Caco-2 (cell line): ENCODE measurements at places on chromosomes 12 and 14. TPM values are rescaled to one million over a fixed set of nuclear protein-coding genes. Genes with fewer than 3 reads are reported as not detected.

Gene EXOC3L4
- total RNA-seq: 6.3 and 6.7 TPM in 2 replicates

- no peak for DNase-seq
These were observed 84.6 kb downstream of the RIN3 start for GRCh38 chr14:92597906-92598905.

GRCh38 chr12:51601241-51601640 is 10.2 kb downstream of the SCN8A start:
- DNase-seq: no peak

GRCh38 chr12:8045952-8046944 is 13.7 kb downstream of the FOXJ2 start:
- peak; percentile 88 for DNase-seq

GRCh38 chr14:75370416-75371205 is 57.2 kb upstream of the JDP2 start:
- no peak for DNase-seq

DNA sequence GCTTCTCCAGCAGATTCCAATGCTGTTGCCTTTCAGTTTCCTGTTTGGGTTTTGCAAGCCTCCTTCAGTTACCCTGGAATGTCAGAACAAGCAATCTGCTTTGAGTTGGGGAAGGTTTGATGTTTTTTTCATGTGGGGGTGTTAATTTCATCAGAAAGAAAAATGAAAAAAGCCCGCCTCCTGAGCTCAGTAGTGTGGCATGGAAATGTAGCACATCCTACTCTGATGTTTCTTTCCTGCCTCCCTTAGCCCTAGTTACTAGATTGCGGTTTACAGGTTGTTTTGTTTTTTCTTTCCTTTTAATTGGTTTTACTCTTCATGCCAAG is 22.6 kb downstream of the IFNG-AS1 start:
- no peak for DNase-seq

DNA sequence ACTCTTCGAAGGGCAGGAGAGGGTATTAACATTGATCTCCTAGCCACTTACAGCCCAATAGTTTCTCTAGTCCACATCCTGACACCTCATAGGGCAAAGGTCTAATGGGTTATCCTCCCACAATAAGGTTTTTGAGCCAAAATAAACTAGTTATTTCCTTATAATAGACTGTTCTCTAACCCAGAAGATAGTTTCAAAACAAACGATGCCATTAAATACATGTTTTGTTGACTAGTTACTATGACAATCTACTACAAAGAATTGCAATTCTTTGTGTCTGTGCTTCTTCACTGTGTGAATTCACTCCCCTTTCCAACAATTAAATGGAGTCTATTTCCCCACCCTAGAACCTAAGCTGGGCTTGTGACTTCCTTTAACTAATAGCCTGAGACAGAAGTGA is 6.4 kb upstream of the ACTR10 start:
- no peak for DNase-seq

- no peak for DNase-seq
These were observed 197.2 kb upstream of the PLEKHG7 start for GRCh38 chr12:92505254-92506231.

- peak; percentile 75 for DNase-seq
These were observed 743 bp downstream of the PUS1 start for GRCh38 chr12:131929581-131930456.

DNA sequence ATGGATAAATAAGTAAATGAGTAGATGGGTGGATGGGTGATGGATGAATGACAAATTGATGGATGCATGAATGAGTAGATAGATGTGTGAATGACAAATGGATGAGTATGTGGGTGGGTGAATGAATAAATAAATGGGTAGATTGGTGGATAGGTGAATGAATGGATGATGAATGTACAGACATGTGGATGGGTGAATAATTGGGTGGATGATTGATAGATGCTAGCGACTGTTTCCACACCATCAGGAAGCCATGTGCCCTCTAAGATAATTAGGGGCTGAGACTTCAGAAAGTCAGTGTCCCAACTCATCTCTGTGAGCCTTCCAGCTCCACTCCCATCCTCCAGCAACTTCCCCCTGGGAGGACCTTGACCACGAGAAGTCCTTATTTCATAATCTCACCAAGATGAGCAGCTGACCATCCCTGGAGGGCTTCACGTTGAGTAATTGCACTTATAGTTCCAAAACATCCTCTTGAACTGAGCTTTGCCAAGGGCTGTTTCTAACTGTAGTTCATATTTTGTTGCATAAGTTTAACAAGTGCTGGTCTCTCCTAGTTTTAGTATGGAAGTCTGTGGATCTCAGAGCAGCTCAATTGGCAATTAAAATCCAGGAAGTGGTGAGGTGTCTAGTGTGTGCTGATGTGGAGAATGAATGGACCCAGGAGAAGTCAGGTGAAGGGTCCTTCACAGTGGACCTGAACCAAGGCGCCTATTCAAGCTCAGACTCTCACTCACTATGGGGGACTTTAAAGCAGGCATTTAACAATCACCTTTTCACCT is 295.7 kb downstream of the ADGRD1 start:
- no peak for DNase-seq

DNA sequence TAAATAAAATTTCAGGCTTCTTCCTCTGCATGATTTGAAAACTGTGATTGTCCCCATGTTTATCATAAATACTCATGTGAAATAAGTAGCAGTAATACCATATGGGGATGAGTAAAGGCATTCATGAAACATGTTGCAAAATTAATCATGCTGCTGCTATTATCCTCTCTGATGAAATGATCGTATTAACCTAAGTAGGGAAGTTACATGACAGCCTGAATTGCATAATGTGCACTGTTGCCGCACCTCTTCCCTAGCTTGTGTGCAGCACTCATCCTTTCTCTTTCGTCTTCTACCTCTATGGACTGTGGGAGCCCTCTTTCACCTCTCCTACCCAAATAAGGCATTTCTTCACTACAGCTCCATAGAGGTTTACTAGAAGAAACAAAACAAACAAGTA is 367.6 kb downstream of the SOX5 start:
- DNase-seq: no peak

DNA sequence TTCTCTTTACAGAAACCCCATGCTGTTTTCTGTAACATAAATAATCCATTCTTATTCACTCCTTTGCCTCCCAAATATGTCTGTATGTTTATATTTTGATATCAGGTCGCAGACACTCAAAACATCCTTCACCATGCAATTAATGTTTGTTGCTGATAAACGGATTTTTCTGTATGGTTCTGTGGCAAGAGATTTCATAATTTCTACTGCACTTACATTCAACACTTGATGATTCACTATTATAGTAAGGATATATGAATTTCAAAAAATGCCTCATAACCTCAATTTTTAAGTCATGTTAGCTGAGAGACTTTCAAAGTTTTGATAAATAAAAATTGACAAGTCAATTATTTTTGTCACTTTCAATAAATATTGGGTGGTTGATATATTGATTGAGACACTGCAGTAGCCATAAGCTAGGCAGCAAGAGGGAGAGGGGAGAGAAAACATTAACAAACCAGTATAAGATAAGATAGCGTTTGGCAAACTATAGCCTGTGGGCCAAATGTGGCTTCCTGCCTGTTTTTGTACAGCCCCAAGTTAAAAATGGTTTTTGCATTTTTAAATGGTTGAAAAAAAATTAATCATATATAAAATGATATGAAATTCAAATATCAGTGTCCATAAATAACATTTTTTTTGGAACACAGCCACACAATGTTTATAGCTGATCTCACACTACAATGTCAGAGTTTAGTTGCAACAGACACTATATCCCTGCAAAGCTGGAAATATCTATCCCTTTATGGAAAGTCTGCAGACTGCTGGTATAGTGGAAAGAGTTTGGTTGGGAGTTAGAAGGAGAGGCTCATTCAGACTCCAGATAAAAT is 18.3 kb downstream of the ALDH6A1 start:
- DNase-seq: no peak

Gene C12orf60
- 1.8 and 2.8 TPM in 2 replicates for total RNA-seq

- DNase-seq: no peak
These were observed 33.0 kb upstream of the ATP2A2 start for GRCh38 chr12:110248096-110248447.

GRCh38 chr12:130981074-130981742 is 27.5 kb downstream of the ADGRD1 start:
- DNase-seq: no peak

- DNase-seq: no peak
These were observed 493.2 kb upstream of the GARIN6 start for GRCh38 chr12:99154216-99154982.

GRCh38 chr12:18808221-18808620 is 70.3 kb downstream of the CAPZA3 start:
- DNase-seq: no peak

GRCh38 chr12:74415633-74416032 is 122.0 kb upstream of the ATXN7L3B start:
- DNase-seq: peak; percentile 23

Gene TAS2R14
- 2.7 and 3.1 TPM in 2 replicates for total RNA-seq

Gene SLC25A21
- total RNA-seq: 3.2 and 3.6 TPM in 2 replicates

DNA sequence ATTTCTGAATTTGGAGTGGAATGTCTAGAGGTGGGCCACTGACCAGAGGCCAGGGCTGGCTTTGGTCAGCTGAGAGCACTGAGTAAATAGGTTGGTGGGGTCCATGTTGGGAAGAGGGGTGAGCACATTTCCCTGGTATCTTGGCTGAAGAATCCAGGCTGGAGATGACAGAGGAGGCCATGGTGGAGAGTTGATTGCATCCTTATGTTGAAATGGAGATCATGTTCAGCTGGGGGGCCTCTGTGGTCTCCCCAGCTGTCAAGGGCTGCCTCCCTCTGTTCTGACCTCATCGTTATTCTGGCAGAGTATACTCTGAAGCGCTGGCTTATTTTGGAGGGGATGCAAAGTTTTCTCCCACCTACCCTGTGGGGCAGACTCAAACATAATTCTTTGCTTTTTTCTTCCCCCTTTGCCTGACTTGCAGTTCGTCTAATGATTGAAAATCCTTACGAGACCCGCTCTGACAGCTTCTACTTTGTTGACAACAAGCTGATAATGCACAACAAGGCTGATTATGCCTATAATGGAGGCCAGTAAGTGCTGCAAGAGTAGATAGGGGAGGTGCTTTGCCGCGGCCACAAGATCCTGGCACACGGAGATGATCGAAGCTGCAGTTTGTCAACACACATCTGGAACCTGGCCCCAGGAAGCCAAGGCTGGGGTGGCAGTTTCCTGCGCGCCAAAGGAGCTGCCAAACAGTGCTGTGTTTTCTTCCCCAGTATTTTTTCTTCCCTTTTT is 6.0 kb upstream of the ACADS start:
- no peak for DNase-seq

DNA sequence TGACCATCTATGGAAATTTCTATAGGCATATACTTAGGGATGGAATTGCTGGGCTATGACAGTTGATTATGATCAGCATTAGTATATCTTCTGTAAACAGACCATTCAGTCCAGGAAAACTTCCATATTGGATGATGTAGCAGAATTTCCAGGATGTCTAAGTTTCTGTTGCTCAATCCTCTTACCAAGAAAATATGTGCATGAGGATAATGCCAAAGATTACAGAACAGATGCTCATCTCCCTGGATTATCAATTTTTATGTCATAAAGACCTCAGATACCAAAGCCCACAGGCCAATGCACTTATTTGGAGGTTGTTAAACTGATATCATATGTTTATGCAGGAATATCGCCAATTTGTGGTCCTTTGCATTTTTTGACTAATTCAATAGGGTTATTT is 354.4 kb upstream of the FLRT2 start:
- DNase-seq: no peak

DNA sequence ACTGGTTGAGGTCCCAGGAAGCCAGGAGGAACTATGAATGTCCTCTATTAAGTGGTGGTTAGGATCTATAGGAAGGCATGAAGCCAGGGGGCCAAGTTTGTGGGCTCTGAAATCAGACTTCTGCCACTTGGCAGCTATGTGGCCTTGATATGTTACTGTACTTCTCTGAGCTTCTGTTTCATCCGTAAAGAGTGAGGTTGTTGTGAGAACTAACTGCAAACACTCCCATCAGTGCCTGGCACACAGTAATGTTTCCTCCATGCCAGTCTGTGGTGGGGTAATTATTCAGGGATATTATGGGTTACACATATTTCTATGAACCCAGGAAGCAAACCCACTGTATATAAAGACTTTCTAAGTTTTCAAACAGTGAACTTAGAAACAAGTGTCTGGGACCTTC is 57.4 kb downstream of the PLXNC1 start:
- DNase-seq: no peak

Gene SLCO1B1
- 0.18 and 0.51 TPM in 2 replicates for total RNA-seq

Gene FAM90A1
- 0.14 and 0.34 TPM in 2 replicates for total RNA-seq

Gene IL31
- total RNA-seq: not detected in 2 replicates

DNA sequence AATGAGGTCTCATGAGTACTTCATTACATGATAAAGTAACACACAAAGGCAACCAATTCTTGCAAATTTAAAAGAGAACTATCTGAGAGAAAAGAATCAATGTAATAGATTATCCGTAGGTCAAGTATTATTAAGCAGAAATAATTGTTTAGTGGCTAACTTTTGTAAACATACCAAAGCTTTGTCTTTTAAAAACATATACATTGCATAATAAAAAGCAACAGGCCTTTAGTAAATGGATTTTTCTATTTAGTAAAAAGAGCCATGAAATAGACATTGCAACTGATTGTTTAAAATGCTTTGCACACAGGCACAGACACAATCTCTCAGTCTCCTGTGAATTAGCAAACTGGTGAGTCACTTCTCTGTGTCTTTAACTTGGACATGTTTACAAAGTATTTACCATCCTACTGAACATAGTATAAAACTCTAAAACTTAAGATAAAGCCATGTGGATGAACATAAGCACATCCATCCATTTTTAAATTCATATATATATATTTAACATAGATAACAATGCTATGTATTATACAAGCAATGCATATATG is 518.7 kb upstream of the MGAT4C start:
- DNase-seq: no peak

DNA sequence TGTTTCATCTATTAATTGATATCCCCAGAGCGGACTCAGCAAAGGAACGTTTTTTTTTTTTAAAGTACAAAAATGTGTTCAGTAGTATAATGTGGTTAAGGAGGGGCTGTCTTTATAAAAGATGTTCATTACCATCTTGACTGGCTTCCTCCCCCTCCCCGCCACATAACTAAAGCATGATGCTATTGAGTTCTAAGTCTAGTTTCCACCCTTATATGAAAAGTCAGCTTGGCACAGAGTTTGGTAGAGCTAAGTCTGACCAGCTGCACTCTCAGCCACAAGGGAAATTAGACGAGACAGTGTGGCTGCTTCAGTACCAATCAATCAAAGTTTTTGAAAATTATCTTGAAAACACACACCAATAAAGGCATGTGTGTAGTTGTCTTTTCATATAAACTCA is 1.9 kb upstream of the MYBPC1 start:
- no peak for DNase-seq

GRCh38 chr14:24079491-24080141 is 8.3 kb downstream of the CPNE6 start:
- no peak for DNase-seq

DNA sequence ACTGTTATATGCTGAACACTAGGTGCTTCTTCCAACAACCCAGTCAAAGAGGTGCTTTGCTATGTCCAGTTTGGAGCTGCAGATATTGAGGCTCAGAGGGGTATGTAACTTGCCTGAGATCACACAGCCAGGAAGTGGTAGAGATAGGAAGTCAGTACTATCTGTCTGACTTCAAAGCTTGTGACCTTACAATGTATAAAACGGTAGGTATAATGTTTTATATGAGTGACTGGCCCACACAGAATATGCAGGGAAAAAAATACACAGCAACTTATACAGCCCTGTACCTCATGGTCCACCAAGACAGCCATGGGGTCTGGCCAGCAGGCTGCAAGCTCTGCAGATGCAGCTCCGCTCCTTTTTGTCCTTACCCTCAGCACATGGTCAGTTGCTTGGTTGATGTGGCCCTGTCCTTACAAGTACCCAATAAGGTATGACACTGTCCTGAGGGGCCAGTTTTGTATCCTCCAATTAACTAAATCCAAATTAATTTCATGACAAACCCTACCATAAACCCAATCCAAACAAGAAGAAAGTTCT is 3.9 kb upstream of the KRT4 start:
- no peak for DNase-seq

Gene RILPL1
- 16.2 and 17.0 TPM in 2 replicates for total RNA-seq

Gene CIT
- total RNA-seq: 55.9 and 62.3 TPM in 2 replicates

Gene CACNA1C
- 0.05 TPM in 1 of 2 replicates, not detected in the other for total RNA-seq
